T-cell (primary cell): ENCODE measurements at places on chromosomes 5 and 9.

DNA sequence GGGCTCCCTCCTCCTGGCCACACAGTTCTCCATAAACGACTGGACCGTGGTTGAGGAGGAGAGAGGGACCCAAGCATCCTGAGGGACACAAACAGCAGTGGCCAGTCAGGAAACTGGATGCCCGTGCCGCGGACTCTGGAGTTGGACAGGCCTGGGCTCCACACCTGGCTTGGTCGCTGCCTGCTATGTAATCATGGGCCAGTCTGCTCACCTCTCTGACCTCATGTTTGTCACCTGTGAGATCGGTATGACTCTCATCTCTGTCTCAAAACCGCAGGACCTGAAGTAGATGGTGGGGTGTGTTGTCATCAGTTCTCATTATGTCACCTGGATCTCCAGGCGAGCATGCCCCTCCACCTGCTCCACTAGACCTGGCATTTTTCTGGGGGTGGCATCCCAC is 14.5 kb downstream of the CXXC5 start:
- peaks cover 43% of the 10 kb centered on the region for H3K4me1 ChIP-seq
- no peak overlapping the region for H3K27ac ChIP-seq
- H3K27me3 ChIP-seq = peaks cover 5% of the 10 kb centered on the region
- DNase-seq = no peak
- H3K36me3 ChIP-seq = no peaks in the 10 kb centered on the region
- no peak overlapping the region for H3K4me3 ChIP-seq

GRCh38 chr5:151520294-151520693 is 70.8 kb downstream of the FAT2 start:
- H3K27ac ChIP-seq = no peak overlapping the region
- no peaks in the 10 kb centered on the region for H3K4me1 ChIP-seq
- no peak overlapping the region for H3K4me3 ChIP-seq
- DNase-seq = no peak
- no peaks in the 10 kb centered on the region for H3K36me3 ChIP-seq

DNA sequence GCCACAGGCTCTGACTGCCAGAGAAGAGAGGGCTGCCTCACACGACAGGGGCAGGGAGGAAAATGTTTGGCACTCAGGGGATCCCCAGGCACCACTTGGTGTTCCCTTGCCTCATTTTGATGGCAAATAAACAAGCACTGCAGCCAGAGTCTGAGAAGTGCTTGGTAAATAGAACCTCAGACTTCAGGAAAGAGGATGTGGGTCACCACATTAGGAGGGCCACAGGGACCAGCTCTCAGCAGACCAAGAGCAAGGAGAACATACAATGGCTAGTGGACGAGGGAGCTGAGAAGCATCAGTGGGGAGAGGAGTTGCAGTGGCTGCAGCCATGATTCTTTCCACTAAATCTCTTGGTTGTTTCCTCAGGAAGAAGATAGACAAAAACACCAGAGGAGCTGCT is 413.9 kb downstream of the GADD45G start:
- H3K27ac ChIP-seq = no peak overlapping the region
- DNase-seq = no peak
- no peak overlapping the region for H3K4me3 ChIP-seq
- H3K36me3 ChIP-seq = no peaks in the 10 kb centered on the region
- H3K4me1 ChIP-seq = no peaks in the 10 kb centered on the region
- H3K27me3 ChIP-seq = peaks cover 16% of the 10 kb centered on the region

- H3K27me3 ChIP-seq = no peaks in the 10 kb centered on the region
- H3K27ac ChIP-seq = no peak overlapping the region
- no peaks in the 10 kb centered on the region for H3K4me1 ChIP-seq
- H3K4me3 ChIP-seq = no peak overlapping the region
These were observed 55.7 kb upstream of the NIPBL start for GRCh38 chr5:36820900-36821299.

- H3K36me3 ChIP-seq = no peaks in the 10 kb centered on the region
- no peaks in the 10 kb centered on the region for H3K4me1 ChIP-seq
- no peak overlapping the region for H3K27ac ChIP-seq
- no peak for DNase-seq
- H3K4me3 ChIP-seq = no peak overlapping the region
These were observed 166.4 kb downstream of the GADD45G start for GRCh38 chr9:89771205-89771604.

GRCh38 chr9:91138760-91139159 is 223.0 kb downstream of the AUH start:
- no peaks in the 10 kb centered on the region for H3K4me1 ChIP-seq
- DNase-seq = no peak
- H3K36me3 ChIP-seq = no peaks in the 10 kb centered on the region
- no peak overlapping the region for H3K4me3 ChIP-seq

GRCh38 chr9:130003943-130004552 is 38.9 kb downstream of the FNBP1 start:
- H3K36me3 ChIP-seq = no peaks in the 10 kb centered on the region
- peak overlapping the region; percentile 52 for H3K27ac ChIP-seq
- no peaks in the 10 kb centered on the region for H3K27me3 ChIP-seq
- peaks cover 8% of the 10 kb centered on the region for H3K4me1 ChIP-seq
- H3K4me3 ChIP-seq = no peak overlapping the region

GRCh38 chr5:139155333-139155732 is 42.8 kb downstream of the SIL1 start:
- no peak overlapping the region for H3K27ac ChIP-seq
- no peak overlapping the region for H3K4me3 ChIP-seq
- peaks cover 3% of the 10 kb centered on the region for H3K36me3 ChIP-seq
- H3K27me3 ChIP-seq = no peaks in the 10 kb centered on the region
- no peak for DNase-seq
- no peaks in the 10 kb centered on the region for H3K4me1 ChIP-seq

GRCh38 chr9:93776873-93777272 is 178.3 kb downstream of the BARX1 start:
- no peak overlapping the region for H3K4me3 ChIP-seq
- peaks cover 9% of the 10 kb centered on the region for H3K27me3 ChIP-seq
- DNase-seq = no peak
- no peaks in the 10 kb centered on the region for H3K36me3 ChIP-seq
- H3K4me1 ChIP-seq = no peaks in the 10 kb centered on the region

DNA sequence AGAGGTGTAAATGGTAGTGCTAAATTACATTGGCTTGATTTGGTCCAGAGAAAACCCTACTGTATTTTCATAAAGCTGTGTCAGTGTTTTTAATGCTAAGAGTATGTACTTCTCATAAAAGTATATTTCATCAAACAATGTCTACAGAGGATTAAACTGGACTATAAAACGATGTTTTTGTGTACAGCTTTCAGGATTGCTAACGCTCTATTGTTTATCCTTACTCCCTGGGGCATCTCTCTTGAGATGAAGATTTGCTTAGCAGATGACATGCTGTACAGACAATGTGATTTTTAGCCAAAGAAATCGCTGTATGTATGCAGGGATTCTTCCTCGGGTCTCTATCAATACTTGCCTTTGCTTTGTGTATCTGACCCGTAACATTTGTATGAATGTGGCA is 216.0 kb downstream of the FBXL7 start:
- H3K27ac ChIP-seq = no peak overlapping the region
- no peak for DNase-seq
- H3K36me3 ChIP-seq = no peaks in the 10 kb centered on the region
- no peaks in the 10 kb centered on the region for H3K4me1 ChIP-seq

- H3K27ac ChIP-seq = no peak overlapping the region
- no peaks in the 10 kb centered on the region for H3K36me3 ChIP-seq
- H3K4me1 ChIP-seq = no peaks in the 10 kb centered on the region
- H3K27me3 ChIP-seq = no peaks in the 10 kb centered on the region
- no peak for DNase-seq
- H3K4me3 ChIP-seq = no peak overlapping the region
These were observed 106.0 kb downstream of the MEGF10 start for GRCh38 chr5:127396490-127397155.

DNA sequence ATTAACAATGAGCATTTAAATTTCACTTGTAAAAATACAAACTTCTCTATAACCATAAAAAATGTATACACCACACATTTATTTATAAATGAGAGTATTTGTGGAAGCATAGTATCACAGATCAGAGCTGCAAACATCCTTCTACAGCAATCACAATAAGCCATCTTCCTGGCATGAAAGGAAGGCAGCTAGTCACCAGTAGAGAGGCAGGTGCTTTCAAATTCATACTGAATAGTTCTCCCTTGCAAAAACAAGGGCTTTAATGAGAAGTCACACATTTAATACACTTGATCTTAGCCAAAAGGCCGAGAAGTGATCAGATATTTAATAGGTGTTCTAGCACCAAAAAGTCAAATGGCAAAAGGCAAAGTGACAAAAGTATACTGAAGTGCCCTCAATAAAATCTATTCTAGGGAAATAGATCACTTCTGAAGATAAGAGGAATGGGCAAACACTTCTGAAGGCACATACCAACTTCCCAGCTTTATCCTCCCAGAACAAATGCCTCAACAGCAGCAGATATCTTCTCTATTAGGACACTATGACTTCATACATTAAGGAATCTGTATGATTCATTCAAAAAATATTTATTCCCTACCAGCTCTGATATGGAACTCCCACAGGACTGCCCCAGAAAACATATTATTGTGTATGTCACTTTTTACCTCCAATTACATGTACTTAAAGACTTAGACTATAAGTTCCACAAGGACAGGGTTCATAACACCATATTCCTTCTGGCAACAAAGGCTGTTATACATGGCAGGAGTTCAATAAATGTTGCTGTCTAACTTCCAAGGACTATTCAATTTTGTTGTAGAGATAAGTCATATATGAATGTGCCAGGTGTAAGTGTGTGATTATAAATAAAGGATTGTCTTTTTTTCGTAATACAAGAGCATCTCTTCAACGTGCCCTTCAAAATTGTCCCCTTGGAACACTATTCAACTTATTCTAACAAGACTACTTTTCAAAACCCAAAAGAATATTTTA is 31.7 kb downstream of the MAPKAP1 start:
- no peaks in the 10 kb centered on the region for H3K4me1 ChIP-seq
- no peak for DNase-seq
- H3K36me3 ChIP-seq = peaks cover 6% of the 10 kb centered on the region
- H3K27ac ChIP-seq = no peak overlapping the region

DNA sequence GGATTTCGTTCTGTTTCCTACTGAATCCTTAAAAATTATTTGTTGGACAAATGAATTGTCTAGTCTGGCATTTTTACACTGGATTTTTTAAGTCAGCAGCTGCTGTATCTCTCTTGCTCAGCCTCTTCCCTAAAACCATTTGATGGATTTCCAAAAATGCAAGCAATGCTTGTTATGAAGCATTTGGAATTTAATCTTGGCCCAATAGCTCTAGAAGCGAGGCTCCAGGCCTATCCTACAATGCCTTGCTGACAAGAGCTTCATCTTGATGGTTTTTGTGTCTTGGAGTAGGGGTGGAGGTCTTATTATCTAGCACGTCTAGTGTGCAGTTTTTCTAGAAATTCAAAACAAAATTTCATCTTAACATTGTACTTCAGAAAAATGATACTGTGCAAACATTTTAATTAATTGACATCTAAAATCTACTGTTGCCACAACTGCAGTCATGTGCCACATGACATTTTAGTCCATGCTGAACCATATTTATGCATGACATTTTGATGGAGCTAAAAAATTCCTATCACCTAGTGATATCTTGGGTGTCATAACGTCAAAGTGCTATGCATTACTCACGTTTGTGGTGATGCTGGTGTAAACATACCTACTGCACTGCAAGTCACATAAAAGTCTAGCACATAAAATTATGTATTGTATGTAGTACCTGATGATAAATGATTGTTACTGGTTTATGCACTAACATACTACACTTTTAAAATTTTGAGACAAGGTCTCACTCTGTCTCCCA is 5.9 kb upstream of the RAD23B start:
- peaks cover 2% of the 10 kb centered on the region for H3K4me1 ChIP-seq
- DNase-seq = no peak
- peaks cover 3% of the 10 kb centered on the region for H3K27me3 ChIP-seq

GRCh38 chr5:127571314-127572131 is 54.1 kb downstream of the PRRC1 start:
- no peak overlapping the region for H3K4me3 ChIP-seq
- no peaks in the 10 kb centered on the region for H3K36me3 ChIP-seq
- H3K4me1 ChIP-seq = no peaks in the 10 kb centered on the region
- no peak for DNase-seq
- H3K27ac ChIP-seq = no peak overlapping the region

DNA sequence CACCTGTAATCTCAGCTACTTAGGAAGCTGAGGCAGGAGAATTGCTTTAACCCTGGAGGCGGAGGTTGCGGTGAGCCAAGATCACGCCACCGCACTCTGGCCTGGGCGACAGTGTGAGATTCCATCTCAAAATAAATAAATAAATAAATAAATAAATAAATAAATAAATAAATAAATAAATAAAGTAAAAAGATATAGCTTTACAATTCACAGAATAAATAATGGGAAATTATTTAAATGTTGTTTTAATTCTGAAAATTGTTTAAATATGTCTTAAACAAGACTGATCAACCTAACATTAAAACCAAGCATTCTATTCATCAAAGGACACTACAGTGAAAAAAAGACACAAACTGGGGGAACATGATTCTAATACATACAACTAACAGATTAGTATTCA is 357.1 kb downstream of the CTNND2 start:
- H3K4me1 ChIP-seq = no peaks in the 10 kb centered on the region
- no peak for DNase-seq
- H3K27me3 ChIP-seq = no peaks in the 10 kb centered on the region
- no peaks in the 10 kb centered on the region for H3K36me3 ChIP-seq

DNA sequence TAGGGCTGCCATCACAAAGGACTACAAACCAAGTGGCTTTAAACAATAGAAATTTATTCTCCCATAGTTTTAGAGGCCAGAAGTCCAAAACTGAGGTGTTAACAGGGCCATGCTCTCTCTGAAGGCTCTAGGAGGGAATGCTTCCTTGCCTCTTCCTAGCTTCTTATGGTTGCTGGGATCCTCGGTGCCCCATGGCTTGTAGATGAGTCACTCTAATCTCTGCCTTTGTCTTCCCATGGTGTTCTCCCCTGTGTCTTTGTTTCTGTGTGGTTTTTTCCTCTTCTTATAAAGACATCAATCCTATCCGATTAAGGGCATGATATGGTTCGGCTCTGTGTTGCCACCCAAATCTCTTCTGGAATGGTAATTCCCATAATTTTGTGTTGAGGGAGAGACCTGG is 178.8 kb upstream of the NREP start:
- DNase-seq = no peak
- H3K4me3 ChIP-seq = no peak overlapping the region
- no peaks in the 10 kb centered on the region for H3K36me3 ChIP-seq
- H3K27me3 ChIP-seq = no peaks in the 10 kb centered on the region
- no peak overlapping the region for H3K27ac ChIP-seq

- no peaks in the 10 kb centered on the region for H3K36me3 ChIP-seq
- H3K27me3 ChIP-seq = no peaks in the 10 kb centered on the region
- no peak overlapping the region for H3K4me3 ChIP-seq
- H3K27ac ChIP-seq = no peak overlapping the region
- no peak for DNase-seq
These were observed 310.5 kb downstream of the PLK2 start for GRCh38 chr5:58149345-58149744.

GRCh38 chr9:20526500-20527319 is 95.6 kb downstream of the MLLT3 start:
- DNase-seq = no peak
- no peaks in the 10 kb centered on the region for H3K36me3 ChIP-seq
- H3K4me1 ChIP-seq = peaks cover 12% of the 10 kb centered on the region
- no peaks in the 10 kb centered on the region for H3K27me3 ChIP-seq
- H3K4me3 ChIP-seq = no peak overlapping the region
- no peak overlapping the region for H3K27ac ChIP-seq
